RPMI8226 (cell line): ENCODE measurements at places on chromosomes 4 and X.

GRCh38 chrX:37825215-37825842, 22.0 kb downstream of the DYNLT3 start:
- DNase-seq: peak; percentile 58

GRCh38 chrX:40143987-40144386, 46.2 kb upstream of the BCOR start:
- no peak for DNase-seq

DNA sequence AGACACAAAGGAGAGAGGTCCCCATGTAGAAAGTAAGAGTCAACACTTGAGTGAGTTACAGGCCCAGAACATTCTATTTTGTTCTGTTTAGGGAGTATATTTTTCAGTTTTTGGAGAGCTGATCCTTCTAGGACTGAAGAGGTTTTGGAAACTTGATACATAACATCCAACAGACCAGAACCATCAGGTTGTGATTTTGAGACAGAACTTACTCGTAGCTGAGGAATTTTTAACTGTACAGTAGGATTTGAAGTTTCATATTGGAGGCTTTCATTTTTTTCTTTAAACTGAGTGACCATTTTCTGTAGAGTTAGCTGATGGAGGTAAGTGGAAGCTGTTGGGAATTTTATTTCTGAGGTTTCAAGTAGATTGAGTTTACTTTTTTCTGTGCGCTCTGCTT, 73.3 kb downstream of the NCAPG start:
- no peak for DNase-seq

- DNase-seq: no peak
Measured at GRCh38 chr4:47692691-47693090, 145.2 kb downstream of the CORIN start.

GRCh38 chrX:153671589-153672530, 1.8 kb downstream of the PNCK start:
- DNase-seq: no peak

DNA sequence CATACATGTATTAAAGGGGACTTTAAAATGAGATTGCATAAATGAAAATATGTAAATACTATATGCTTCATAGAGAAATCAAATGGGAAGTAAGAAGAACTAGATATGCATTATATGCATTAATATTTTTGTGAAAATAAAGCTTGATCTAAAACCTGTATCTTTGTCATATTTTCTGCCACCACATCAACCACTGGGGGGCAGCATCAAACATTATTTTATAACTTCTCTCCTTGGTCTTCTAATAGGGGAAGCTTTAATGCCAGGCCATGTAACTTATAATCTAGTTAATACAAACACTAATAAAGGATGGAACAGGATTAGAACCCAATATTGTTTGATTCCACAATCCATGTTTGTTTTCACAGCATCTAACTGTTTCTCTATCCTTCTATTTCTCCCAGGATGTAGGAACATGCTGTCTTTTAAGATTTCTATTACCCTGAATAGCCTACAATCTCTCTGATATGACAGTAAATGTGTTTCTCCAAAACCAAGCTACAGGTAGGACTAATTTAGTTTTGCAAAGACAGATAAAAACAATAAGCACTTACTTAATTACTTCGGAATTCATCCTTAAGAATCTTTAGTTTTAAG, 10.0 kb downstream of the QRFPR start:
- peak; percentile 45 for DNase-seq

DNA sequence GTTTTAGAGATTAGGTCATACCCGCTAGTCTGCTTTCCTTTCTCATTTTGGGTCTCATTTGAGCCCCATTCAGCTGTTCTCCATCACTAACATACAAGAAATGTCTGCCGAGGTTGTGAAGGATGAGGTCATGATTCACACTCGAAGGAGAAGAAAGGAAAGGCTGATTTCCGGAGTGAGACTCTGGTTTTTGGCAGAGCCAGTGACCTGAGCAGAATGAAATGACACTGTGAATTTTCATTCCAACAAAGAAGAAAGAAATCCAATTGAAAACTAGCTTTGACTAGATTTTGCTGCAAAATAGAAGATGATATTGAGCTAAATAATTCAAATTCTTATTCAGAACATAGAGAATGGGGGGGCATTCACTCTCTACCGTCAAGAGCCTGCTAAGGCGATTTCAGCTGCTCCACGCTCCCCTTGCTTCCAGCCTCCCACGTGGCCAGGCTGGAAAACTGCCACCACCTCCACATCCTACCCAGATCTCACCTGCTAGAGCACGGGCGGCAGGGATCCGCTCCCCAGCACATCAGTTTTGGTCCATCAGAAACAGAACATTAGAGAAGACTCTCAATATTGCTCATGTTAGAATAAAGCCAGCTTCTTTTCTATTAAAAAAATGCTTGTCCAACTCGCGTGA, 39.0 kb downstream of the F11 start:
- no peak for DNase-seq

DNA sequence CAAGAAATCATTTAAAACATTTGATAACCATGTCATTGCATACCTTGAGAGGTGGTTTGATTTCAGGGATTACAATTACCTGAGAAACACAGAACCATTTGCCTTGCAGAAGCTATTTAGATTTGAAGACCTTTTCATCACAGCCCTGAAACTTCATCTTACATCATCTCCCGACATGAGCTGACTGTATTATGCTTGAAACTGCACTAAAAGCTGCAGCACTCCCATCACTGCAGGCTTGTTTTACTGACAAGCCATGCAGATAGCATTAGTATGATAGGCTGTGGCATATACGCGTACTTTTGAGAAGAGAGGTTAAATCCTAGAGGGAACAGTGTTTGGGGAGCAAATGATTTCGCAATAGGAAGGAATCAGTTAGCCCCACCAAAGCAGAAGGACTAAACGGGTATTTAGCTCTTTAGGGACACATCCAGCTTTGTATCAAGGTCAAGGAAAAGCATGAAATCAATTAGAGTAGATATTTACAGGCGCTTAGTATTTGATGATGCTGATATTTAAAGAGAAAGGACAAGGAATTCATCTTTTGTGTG, 133.2 kb upstream of the DIAPH2 start:
- no peak for DNase-seq

- DNase-seq: no peak
Measured at GRCh38 chr4:37837446-37837845, 11.0 kb downstream of the PGM2 start.

DNA sequence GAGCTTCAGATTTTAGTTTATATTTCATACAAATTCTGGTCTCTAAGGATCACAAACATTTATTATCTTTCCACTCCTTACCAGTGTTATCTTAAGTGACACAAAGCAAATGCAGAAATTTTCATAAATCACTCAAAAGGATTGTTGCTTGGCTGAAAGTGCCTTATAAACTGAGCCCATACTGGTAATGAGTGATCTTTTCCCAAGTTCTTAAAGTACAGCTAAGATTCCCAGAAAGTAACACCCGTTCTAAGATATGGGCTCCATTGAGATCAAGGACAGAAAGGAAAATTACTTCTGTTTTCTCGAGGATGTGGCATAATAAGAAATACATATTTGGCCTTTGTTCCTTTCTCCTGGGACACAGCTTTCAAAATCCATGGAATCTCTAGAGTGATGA, 313.7 kb downstream of the ARHGAP24 start:
- DNase-seq: no peak

DNA sequence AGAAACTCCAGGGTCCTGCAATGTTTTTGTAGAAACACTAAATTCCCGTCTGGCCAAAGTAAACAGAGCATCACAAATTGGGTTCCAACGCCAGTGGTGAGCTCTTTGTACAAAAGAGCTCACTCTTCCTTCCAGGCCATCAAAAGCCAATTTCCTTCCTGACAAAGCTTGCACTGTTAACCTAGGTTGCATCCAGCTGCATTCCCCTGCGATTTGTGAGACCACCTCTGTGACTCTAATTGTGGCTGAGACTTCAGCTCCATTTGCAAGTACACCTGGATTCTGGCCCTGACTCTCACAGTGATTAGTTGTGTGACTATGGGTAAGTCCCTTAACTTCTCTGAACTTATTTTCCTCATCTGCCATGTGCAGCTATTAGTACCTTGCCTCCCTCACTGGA, 212.5 kb upstream of the CXorf66 start:
- no peak for DNase-seq
